ENCODE measurements at places on chromosomes 2 and 18. TPM values are rescaled to one million over a fixed set of nuclear protein-coding genes. Genes with fewer than 3 reads are reported as not detected.

GRCh38 chr2:16151281-16151570 lies 210.9 kb downstream of the MYCN start:
- DNase-seq, result no peak

DNA sequence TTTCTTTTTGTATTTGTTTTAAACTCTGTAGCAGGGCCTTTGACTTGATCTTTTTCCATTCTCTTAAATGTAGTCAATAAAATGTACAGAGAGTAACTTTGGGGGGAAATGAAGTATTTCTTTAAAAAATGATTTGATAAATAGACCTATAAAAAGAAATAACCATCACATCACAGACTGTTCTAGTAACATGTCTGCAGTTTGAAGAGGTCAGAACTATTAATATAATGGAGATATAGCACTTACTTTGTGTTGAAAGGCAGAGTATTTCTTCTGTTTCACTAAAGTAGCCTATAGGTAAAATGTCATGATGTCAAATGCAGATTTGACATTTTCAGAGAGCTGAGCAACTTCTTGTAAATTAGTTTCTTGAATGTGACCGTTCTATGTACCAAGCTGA lies 55.7 kb upstream of the FAM237A start:
- no peak for DNase-seq

DNA sequence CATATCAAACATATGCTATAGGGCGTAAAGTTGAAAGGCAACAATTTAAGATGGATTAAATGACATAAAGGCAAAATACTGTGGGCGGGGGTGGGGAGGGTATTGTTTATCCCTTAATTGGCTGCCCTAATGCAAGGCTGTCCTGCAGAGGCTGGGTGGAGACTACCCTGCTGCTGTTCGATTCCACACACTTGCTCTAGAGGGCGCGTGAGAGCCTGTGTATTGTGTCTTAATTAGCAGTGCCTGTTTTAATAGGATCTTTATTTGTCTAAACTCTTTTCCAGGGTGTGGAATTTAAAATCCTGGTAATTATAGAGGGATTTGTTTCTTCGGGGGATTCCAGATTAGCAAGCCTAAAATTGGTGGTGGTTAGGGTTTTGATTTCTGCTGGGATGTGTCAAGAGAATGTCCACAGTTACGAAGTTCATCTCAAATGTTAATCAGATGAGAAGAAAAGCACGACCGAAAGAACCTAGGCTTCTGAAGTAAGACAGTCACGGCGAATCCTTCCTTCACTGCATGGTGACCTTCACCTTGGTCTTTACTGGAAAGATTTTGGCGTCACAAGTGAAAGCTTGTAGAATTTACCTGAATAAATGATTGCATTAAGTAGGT lies 103.5 kb upstream of the MAP3K20 start:
- no peak for DNase-seq

GRCh38 chr2:144663207-144663606 lies 143.3 kb upstream of the ZEB2 start:
- no peak for DNase-seq

GRCh38 chr2:45316576-45317338 lies 294.3 kb downstream of the SRBD1 start:
- DNase-seq, result no peak

GRCh38 chr2:8679827-8680731 lies 1.8 kb upstream of the ID2 start:
- peak; percentile 90 for DNase-seq

- DNase-seq, result no peak
These were observed 132.1 kb upstream of the STON1 start for GRCh38 chr2:48397846-48398245.

- no peak for DNase-seq
These were observed 359.2 kb downstream of the GALR1 start for GRCh38 chr18:77608807-77609206.

- no peak for DNase-seq
These were observed 152.2 kb downstream of the PHLPP1 start for GRCh38 chr18:62867534-62867933.

GRCh38 chr2:194363295-194363694 lies 1293.7 kb upstream of the SLC39A10 start:
- no peak for DNase-seq

GRCh38 chr18:46738491-46738890 lies 18.4 kb downstream of the ST8SIA5 start:
- no peak for DNase-seq

ZNF521 gene
- under 0.01 TPM for total RNA-seq

UBE2E3 gene
- total RNA-seq, result 75.2 TPM

HSBP1L1 gene
- total RNA-seq, result 13.1 TPM

Data from renal cortical epithelial cell (primary cell).